ENCODE measurements at places on chromosomes 5 and 9.

GRCh38 chr5:10892147-10892910 is 131.3 kb upstream of the DAP start:
- DNase-seq, result no peak
- H3K27ac ChIP-seq, result no peak overlapping the region
- peaks cover 5% of the 10 kb centered on the region for H3K27me3 ChIP-seq

GRCh38 chr9:110028271-110028670 is 179.7 kb downstream of the C9orf152 start:
- H3K27ac ChIP-seq, result no peak overlapping the region
- peaks cover 13% of the 10 kb centered on the region for H3K36me3 ChIP-seq
- DNase-seq, result no peak
- H3K4me1 ChIP-seq, result peaks cover 28% of the 10 kb centered on the region
- H3K27me3 ChIP-seq, result no peaks in the 10 kb centered on the region
- H3K4me3 ChIP-seq, result no peak overlapping the region

- no peaks in the 10 kb centered on the region for H3K4me1 ChIP-seq
- H3K27me3 ChIP-seq, result no peaks in the 10 kb centered on the region
- H3K27ac ChIP-seq, result peak overlapping the region; percentile 22
- no peak for DNase-seq
- peaks cover 12% of the 10 kb centered on the region for H3K36me3 ChIP-seq
Observed at GRCh38 chr5:9166202-9167112, 379.4 kb downstream of the SEMA5A start.

DNA sequence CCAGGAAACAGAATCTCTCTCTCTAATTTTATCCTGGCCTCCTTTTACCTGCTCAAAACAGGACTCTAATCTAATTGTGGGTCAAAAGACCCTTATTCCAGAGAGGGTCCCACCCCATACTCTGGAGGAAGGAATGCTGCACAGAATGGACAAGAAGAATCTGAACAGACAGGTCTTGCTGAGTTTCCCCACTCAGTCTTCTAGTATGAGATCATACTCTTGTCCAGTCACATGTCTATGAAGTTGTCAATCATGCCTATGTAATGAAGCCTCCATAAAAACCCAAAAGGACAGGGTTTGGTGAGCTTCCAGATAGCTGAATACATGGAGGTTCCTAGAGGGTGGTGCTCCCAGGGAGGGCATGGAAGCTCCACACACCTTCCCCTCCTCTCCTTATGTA is 123.9 kb upstream of the FER start:
- no peak for DNase-seq
- no peak overlapping the region for H3K4me3 ChIP-seq
- H3K27ac ChIP-seq, result no peak overlapping the region
- H3K27me3 ChIP-seq, result peaks cover 6% of the 10 kb centered on the region
- H3K4me1 ChIP-seq, result no peaks in the 10 kb centered on the region

GRCh38 chr9:107410420-107410819 is 79.1 kb downstream of the KLF4 start:
- H3K4me1 ChIP-seq, result no peaks in the 10 kb centered on the region
- no peak overlapping the region for H3K4me3 ChIP-seq
- DNase-seq, result no peak
- no peaks in the 10 kb centered on the region for H3K36me3 ChIP-seq
- no peaks in the 10 kb centered on the region for H3K27me3 ChIP-seq
- H3K27ac ChIP-seq, result no peak overlapping the region

GRCh38 chr5:96721351-96721977 is 59.3 kb downstream of the CAST start:
- H3K4me1 ChIP-seq, result no peaks in the 10 kb centered on the region
- no peak overlapping the region for H3K27ac ChIP-seq
- H3K4me3 ChIP-seq, result no peak overlapping the region

GRCh38 chr5:4873652-4874051 is 266.5 kb upstream of the ADAMTS16 start:
- H3K27me3 ChIP-seq, result peaks cover 21% of the 10 kb centered on the region
- H3K4me3 ChIP-seq, result no peak overlapping the region
- H3K4me1 ChIP-seq, result peaks cover 12% of the 10 kb centered on the region
- H3K27ac ChIP-seq, result peak overlapping the region; percentile 68
